ENCODE measurements at places on chromosomes 2 and 18. TPM values are rescaled to one million over a fixed set of nuclear protein-coding genes. Genes with fewer than 3 reads are reported as not detected.

DNA sequence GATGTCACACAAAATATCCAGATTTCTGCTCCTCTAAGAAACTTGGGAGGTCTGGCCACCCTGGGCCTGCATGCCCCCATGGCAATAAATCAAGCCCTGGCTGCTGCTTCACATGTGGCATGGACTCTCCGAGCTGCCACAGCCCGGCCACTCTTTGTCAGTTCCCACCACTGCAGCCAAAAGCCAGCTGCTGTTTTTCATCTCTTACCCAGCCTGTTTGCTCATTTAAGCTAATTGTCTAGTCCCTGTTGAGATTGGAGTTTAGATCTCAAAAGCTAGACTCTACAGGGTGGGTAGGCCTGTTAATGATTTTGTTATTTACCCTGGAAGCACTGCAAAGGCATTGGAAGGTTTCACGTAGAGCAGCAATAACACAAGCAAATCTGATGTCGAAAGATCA is 20.9 kb upstream of the ANXA4 start:
- no peak for DNase-seq

- DNase-seq, result no peak
Measured at GRCh38 chr2:170535552-170535951, 179.6 kb upstream of the SP5 start.

DNA sequence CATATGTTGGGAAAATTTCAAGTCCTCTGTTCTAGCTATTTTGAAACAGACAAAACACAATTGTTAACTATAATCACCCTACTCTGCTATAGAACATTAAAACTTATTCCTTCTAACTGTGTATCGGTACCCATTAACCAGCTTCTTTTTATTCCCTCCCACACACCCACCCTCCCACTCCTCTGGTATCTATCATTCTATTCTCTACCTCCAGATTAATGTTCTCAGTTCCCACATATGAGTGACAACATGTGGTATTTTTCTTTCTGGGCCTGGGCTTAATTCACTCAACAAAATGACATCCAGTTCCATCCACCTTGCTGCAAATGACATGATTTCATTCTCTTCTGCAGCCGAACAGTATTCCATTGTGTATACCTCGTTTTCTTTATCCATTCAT is 43.3 kb downstream of the EXOC6B start:
- no peak for DNase-seq

GRCh38 chr2:74528600-74529356 is 728 bp downstream of the AUP1 start:
- no peak for DNase-seq

DNA sequence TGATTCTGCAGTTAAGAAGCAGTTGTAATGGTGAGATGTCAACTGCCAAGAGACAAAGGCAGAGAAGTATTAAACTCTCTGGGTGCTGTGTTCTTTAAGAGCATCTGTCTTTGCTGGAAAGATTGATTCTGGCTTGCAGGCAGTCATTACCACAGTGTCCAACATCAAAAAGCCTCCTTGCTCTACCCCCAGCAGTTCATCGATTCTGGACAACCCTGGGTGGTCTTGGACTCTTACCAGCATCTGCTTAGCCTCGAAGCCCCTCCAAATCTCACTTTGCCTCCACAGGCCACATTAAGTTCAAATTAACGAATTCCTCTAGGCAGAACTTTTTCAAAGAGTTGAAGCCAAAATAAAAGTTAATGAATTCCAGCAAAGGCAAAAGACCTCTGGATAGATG is 1061.4 kb downstream of the TSN start:
- DNase-seq, result no peak

The C2orf78 gene
- total RNA-seq, result not detected

The TMEM237 gene
- 30.3 TPM for total RNA-seq

- DNase-seq, result no peak
Measured at GRCh38 chr2:60602828-60603532, 49.5 kb upstream of the BCL11A start.

- DNase-seq, result no peak
Measured at GRCh38 chr2:178251151-178251955, 57.0 kb downstream of the OSBPL6 start.

Measured in occipital lobe (tissue), 3 donors.